Stimulated activated naive CD8-positive, alpha-beta T cell treated with anti-CD3 and anti-CD28 coated beads, Interleukin-15, Interleukin-2, amounts not matched to agents 100 U/mL and 50 U/mL, for 24 hours (primary cell): ENCODE measurements at places on chromosomes 7 and 10.

GRCh38 chr7:152128741-152129461 is 103.4 kb downstream of the GALNT11 start:
- no peak for DNase-seq

DNA sequence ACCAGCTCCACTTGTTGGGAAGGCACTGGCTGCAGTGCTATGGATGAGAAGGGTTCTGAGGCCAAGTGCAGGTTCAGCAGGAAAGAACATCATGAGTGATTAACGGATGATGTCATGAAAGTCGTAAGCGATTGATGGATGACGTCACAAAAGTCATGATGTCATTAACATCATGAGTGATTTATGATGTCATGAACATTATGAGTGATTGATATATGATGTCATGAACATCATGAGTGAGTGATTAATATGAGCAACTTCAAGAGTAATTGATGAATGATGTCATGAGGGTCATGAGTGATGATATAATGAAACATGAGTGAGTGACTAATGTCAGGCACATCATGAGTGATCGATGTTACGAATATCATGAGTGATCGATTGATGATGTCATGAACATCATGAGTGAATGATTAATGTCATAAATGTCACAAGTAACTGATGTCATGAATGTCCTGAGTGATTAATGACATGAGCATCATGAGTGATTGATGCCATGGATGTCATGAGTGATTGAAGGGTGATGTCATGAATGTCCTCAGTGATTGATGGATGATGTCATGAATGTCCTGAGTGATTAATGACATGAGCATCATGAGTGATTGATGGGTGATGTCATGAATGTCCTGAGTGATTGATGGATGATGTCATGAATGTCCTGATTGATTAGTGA is 185.6 kb downstream of the PAXIP1 start:
- no peak for DNase-seq

DNA sequence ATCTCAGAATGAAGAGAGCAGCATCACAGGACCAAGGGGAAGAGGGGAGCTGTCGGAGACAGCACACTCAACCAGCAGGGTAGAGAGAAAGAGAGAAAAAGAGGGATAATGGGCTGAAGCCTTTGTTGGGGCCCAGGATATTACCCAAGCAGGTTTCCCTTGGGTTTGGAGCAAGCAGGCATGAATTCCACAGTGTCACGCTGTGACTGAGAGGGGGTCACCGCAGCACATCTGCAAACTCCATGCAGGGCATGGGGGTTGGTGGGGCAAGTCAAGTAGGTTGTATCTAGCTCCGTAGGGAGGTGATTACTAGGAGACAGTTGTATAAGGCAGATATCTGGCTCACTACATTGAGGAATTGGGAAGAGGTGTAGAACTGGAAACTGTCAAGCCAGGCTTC is 42.2 kb upstream of the SEMA3E start:
- no peak for DNase-seq

DNA sequence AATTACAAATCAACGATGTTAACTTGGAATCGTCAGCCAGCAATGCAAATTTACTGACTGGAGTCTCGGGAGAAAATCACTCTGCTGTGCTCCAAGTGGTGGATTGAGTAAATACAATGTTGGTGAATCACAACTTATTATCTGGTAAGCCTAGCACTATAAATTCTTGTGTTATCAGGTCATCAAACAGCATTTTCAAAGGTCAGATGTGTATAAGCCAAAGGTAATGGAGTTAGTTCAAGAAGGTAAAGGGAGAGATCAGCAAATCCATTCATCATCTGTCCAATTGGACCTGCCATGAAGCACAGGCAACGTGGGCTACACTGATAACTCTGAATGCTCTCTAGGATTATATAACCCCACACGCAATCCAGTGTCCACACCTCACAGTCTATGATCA is 13.9 kb downstream of the CUBN start:
- no peak for DNase-seq

DNA sequence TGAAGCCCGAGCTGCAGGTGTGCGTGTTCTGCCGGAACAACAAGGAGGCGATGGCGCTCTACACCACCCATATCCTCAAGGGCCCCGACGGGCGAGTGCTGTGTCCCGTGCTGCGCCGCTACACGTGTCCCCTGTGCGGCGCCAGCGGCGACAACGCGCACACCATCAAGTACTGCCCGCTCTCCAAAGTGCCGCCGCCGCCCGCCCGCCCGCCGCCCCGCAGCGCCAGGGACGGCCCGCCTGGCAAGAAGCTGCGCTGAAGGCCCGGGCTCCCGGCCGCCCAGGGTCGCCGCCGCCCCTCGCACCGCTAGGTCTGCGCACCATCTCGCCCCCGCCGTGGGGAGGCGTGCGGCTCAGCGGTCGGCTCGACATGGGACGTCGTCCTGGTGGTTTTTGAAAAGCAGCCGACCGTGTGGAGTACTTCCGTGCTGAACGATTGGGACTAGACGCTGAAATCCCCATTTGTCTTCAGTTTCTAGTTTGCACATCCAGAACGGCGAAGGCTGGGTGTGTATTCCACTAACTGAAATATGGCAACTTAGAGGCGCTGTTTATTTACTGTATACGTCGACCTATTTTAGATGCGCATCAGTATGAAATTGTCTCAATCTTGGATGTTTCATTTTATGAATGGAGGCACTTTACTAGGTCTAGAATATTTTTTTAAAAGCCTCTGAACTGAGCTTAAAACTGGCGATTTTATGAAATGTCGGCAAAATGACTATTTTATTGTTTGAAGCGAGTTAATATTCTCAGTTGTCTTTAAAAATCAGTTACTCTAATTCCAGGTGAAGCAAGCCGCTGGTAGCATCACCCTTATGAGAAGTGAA is 1.1 kb downstream of the NANOS1 start:
- DNase-seq, result peak; percentile 60

DNA sequence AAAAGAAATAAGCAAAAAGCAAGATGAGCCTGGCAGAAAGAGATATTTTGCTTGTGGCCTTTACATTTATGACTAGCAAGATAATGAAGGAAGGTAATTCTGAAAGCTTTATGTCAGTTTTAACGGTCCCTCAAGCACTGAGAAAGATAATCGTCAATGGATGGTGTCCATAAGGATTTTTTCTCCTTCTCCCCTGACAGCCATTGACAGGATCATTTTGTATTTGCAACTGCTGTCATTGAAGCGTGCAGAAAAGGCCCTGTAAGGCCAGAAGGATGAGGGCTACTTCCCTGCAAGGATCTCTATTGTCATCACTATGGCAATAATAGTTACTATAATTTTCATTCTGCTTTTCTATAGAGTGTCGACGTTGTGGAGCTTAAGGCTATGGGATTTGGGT is 994 bp upstream of the LRGUK start:
- no peak for DNase-seq

DNA sequence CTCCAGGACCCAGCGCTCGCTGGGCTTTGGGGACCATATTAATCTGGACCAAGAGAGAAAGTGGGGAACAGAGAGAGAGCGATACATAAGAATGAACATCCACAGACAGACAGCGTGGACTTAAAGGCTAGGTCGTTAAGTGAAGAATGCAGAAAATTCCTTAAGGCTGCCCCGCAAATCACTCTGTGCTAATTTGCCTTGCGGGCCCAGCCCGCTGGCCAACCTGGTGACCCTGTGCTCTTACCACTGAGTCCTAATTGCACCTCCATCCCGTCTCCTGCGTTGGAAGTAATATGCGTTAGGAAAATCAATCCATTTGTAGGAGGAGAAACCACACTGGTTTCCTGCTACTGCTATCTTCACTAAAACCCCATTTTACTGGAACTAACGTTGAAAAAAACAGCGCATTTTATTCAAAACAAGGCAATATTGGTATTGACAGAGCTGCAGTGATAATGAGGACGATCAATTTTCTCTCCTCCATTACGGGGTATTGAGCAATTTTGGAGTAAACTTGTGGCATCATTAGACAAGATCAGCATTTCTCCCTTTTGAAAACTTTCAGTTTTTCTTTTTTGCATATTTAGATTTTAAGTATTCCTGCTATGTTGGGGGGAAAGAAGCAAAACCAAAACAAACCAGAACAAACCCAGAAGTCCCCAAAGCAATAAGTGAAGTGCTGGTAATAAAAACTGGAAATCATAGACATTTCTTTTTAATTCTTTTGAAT is 85.2 kb downstream of the WDFY4 start:
- DNase-seq, result no peak

- DNase-seq, result no peak
Observed at GRCh38 chr10:133009218-133009950, 67.0 kb upstream of the CFAP46 start.

- DNase-seq, result no peak
Observed at GRCh38 chr10:76779796-76780301, 857.8 kb downstream of the KCNMA1 start.

- DNase-seq, result no peak
Observed at GRCh38 chr7:95433952-95434556, 774 bp downstream of the PON2 start.

GRCh38 chr7:2296832-2297231 is 17.4 kb downstream of the SNX8 start:
- DNase-seq, result no peak

- DNase-seq, result no peak
Observed at GRCh38 chr7:51376420-51377092, 59.9 kb upstream of the COBL start.

DNA sequence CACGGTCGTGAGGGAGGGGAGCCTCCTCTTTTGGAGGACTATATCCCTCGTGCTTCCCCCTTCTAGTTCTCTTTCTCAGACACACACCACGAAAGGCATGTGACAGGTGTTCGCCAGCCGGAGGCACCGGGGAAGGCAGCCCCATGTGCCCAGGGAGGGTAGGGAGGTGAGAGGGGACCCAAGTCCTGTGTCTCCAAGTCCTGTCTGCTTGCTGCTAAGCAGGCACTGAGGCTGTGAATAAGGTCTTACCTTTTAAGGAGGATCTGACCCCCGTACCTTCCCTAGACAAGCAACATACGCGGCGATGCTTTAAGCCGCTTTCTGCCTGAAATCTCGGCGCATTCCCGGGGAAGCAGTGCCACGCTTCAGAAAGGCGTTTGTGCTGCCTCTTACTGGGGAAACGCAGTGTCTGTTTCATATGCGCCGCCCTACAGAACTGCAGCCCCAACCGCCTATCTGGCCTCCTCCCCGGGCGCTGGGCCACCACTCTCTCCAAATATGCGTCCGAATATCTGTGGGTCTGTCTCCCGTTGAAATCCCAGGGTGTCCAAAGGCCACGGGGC is 770 bp downstream of the PLXNA4 start:
- peak; percentile 15 for DNase-seq

DNA sequence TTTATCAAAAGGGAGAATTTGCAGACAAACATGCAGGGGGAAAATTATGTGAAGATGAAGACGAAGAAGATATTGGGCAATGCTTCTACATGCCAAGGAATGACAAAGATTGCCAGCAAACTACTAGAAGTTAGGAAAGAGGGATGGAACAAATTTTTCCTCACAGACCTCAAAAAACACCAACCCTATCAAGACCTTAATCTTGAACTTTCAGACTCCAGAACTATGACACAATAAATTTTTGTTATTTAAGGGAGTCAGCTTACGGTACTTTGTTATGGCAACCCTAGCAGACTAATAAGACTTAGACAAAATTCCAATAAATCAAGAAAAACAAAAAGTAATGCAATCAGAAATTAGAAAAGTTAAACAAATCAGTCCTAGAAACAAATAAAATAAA is 280.0 kb upstream of the GNAI1 start:
- no peak for DNase-seq

GRCh38 chr7:115708013-115708341 is 322.6 kb downstream of the TFEC start:
- DNase-seq, result no peak

DNA sequence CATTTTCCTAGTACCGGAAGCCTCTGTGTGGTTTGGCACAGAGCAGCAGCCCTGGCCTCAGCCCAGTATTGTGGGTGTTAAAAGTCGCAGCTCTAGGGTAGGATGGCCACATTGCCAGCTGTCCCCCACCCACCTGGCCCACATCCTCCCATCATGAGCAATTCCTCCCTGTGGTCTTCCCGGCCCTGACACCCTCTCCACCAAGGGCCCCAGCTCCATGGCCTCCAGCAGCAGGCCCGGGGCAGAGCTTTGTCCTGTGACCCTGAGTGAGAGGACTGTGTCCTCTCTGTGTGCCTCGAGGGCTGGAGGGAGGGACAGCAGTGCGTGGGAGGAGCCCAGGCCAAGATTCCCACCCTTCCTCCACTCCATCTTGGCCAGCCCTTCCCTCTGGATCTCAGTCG is 93.7 kb downstream of the MYL10 start:
- no peak for DNase-seq

DNA sequence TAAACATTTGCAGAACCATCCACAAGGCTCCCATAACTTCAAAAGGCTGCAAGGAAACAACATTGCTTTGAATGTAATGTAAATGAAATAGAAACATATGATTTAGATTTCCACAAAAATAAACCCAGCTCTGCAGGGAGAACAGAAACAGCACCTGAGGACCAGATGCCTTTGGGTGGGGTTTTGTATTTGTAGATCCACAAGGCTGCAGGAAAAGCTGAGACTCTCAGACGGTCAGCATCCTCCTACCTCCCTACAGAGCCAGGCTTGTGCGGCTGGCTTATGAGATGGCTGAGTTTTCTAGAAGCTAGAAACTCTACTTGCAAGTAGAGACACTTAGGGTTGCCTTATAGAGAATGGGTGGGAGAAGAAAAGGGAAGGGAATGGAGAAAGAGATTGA is 49.8 kb downstream of the FAM107B start:
- no peak for DNase-seq

DNA sequence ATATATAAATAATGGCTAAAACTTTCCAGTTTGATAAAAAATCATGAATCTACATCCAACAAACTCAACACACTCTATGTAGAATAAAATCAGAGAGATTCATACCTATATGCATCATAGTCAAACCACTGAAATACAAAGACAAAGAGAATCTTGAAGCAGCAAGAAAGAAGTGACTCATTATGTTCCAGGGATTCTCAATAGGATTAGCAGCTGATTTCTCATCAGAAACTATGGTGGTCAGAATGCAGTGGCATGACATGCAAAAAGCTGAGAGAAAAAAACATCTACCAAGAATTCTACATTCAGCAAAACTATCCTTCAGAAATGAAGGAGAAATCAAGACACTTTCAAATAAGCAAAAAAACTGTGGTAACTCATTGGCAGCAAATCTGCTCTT is 187.4 kb downstream of the RNLS start:
- DNase-seq, result no peak

GRCh38 chr7:107966711-107967110 is 36.2 kb downstream of the LAMB1 start:
- DNase-seq, result no peak

GRCh38 chr10:22810643-22811465 is 96.5 kb upstream of the PIP4K2A start:
- DNase-seq, result no peak

GRCh38 chr7:45185028-45185863 is 27.7 kb downstream of the RAMP3 start:
- peak; percentile 1 for DNase-seq

DNA sequence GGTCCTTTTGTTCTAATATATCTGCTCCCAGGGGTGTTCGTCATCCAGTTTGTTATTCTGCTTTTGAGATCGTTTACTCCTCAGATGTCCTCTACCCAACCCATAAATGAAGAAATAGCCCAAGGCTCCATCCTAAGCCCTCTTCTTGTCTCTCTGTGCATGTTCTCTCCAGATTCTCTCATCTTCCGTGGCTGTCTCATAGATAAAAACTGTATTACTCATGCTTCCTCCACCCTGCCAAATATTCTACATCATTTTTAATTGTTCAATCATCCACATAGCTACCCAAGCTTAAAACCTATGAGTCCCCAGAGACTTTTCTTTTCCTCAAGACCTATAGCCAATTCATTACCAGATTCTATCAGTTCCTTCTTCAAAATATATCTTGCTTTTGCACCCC is 44.9 kb downstream of the CAV1 start:
- no peak for DNase-seq

- DNase-seq, result no peak
Observed at GRCh38 chr7:38452681-38453108, 178.5 kb downstream of the AMPH start.

- DNase-seq, result no peak
Observed at GRCh38 chr10:14507781-14508180, 177.1 kb upstream of the FRMD4A start.
